CD4-positive, alpha-beta T cell treated with Interleukin-17A for 4 hours (primary cell): ENCODE measurements at places on chromosomes 11 and 22.

DNA sequence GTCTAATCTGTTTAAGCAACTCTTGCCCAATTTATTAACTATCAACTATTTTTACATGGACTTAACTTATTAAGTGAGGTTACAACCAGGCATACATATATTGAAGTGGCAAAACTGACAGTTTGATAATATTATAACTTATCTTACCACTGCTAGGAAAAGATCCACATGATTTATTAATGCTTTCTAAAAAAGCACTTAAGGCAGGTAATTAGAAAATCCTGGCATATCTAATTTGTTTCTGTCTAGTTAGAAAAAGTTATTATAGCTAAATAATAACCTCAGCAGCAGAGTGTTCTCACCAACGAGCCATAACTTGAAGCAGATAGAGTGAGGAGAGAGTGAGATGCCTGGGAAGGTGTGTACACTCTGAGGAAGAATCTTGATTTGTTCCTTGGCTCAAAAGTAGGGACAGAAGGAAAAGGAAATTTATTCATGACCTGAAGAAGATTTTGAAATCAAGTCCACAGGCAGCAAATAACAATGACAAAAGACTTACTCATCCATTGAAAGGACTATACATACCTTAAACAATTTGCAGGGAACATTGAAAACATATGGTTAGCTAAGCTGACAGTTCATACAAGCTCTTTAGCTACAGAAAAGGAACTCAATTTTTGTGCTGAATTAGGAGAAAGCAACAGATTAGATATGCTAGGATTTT, 7.1 kb upstream of the MUC15 start:
- DNase-seq = no peak

- DNase-seq = no peak
These were observed 16.6 kb upstream of the SCGB1D4 start for GRCh38 chr11:62315431-62315830.

DNA sequence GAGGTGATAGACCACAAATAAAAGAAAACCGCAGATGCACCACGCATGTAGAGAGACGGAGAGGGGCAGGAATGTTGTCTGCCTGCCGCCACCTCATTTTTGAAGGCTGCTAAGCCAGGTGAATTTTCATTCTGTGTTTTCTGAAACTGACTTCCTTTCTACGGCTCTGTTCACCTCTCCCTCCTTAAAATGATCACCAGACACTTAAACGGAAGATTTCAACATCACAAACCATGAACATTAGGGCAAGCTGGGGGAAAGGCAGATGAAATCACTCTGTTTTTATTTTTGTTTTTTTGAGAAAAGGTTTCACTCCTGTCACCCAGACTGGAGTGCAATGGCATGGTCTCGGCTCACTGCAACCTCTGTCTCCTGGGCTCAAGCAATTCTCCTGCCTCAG, 232.4 kb downstream of the MIAT start:
- DNase-seq = no peak

DNA sequence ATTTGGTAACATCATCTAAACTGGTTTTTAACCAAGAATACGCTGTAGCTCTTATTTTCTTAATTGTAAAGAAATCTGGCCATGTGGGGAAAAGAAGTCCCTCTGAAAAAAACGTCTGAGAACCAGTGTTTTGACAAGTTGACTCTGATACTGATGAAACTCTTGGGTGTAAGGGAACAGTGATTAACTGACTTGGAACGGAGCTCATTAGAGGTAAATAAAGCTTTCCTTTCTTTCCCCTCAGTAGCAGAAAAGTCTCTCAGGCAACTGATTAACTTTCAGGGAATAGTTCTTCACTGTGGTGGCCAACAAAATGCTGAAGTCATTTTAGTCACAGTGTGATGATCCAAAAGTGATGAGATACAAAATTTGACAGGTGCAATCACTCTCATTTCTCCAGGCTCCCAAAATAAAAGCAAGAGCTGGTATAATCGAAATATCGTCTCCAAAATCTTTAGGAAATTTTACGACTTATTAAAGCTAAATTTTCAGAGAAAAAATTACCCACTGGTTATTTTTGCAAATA, 52.3 kb downstream of the SLC36A4 start:
- no peak for DNase-seq

DNA sequence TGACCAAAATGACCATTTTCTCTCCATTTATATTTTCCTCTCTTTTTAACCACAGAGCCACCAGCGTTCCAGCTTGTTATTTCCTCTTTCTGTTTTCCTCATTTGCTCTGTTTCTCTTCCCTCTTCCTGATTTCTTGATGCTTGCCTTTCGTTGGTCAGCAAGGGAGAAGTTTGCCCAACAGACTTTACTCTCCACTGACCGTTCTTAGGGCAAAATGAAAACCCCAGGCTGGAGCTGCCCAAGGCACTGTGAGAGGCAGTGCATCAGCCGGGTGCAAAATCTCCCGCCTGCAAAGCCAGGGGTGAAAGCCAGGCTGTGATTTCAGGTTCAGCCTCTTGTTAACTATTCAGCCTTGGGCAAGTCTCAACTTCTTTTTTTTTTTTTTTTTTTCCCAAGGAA, 26.1 kb upstream of the APLP2 start:
- no peak for DNase-seq
